ENCODE measurements at places on chromosomes 7 and 10.

- no peak for DNase-seq
Observed at GRCh38 chr7:17613338-17614041, 315.0 kb downstream of the AHR start.

DNA sequence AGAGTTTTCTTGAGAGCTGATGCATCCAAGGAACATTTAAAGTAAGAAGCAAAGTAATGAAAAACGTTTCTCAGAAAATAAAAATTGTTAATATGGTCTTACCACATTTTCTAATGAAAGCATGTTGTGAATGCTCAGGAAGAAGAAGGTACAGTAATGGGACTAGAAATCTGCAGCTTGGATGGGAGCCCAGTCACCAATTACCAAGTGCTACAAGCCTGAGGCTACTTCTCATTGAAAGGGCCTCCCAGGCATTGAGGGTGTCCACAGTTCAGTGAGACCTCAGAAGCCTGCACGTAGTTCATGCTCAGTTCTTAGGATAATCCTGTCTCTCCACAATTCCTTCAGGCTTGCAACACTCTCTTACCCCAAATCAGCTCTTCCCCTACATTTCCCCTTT is 17.6 kb downstream of the PTN start:
- no peak for DNase-seq

GRCh38 chr7:7080802-7081201 is 101.5 kb upstream of the C1GALT1 start:
- DNase-seq = no peak

- DNase-seq = no peak
Observed at GRCh38 chr7:11480143-11480542, 351.9 kb downstream of the THSD7A start.

DNA sequence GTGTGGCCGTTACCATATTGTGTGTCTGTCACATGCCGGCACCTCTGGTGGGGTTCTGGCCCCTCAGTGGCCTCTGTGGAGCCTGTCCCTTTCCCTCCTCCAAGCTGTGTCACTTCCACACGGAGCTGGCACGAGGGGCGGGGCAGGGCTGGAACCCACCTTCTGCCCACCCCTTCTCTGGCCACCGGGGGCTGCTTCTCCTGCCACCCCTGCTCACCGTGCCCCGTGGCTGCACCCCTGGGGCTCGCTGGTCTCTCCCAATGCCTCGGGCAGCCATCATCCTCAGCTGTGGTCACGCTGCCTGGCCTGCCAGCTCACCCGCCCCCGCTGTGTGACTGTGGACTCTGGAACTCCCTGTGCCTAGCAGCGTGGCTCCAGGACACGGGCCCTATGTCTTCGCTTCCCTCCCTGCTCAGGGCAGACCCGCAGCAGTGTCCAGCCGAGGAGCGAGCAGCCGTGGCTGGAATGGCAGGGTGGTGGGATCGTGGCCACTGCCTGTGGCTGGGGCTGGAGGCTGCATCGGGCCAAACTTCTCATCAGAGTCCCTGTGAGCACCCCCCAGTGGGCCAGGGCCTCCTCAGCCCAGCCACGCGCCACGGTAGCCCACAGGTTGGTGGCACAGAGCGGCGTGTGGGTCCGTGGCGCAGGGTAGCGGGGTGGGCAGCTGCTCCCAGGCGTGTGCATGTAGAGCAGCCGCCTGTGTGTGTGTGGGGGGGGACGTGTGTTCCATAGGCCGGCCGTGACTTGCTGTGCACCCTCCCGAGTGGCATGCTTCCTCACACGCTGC is 8.1 kb downstream of the TTYH3 start:
- no peak for DNase-seq

Data from fibroblast of skin of right biceps (primary cell).